ENCODE measurements at places on chromosomes 6 and 20.

DNA sequence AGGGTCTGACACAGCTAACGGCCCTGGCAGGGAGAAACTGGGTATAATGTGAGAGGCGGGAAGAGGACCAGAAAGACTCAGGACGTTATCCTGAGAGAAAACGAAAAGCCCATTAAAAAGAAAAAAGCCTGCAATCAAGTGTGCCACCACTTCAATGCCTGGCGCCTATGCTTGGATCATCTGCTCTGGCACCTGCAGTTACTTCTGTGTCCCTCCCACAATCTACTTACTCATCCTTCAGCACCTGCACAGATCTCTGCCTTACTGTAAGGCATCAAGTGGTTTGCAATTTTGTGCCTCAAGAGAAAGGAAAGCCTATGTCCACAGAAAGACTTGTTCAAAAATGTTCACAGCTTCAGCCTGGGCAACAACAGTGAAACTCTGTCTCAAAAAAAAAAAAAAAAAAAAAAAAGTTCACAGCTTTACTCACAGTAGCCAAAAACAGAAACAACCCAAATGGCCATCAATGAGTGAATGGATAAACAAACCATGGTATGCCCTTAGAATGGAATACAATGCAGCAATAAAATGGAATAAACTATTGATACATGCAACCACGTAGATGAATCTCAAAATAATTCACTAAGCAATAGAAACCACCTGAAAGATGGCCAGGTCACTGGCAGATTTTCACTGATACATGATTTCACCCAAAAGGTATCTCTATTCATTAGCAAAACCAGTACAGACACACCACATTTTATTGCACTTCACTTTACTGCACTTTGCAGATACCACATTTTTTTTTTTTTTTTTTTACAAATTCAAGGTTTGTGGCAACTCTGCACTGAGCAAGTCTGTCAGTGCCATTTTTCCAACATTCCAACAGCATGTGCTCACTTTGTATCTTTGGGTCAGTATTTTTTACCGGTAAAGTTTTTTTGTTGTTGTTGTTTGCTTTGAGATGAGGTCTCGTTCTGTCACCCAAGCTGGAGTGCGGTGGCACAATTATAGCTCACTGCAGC, 48.6 kb downstream of the ABHD12 start:
- DNase-seq = no peak

GRCh38 chr6:105739764-105740163, 336.9 kb upstream of the PREP start:
- DNase-seq = no peak

GRCh38 chr20:37945091-37945547, 42.2 kb downstream of the VSTM2L start:
- no peak for DNase-seq

DNA sequence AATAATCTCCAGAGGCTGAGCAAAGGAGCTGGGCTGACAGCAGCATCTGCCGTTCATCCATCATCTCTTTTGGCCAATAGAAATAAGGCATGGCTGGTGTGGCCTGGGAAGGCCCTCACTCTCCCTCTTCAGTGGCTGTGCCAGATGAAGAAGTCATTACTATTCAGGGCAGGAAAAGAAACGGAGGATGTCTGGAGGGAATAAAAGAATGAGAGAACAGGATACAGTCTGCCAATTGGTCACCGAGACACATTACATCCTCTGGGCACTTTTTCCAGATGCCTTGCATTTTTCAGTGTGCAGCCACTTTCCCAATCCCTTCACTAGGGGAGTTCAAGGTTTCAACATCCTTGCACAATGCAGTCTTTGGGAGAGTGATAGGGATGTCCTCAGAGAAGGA, 32.2 kb upstream of the VGLL2 start:
- no peak for DNase-seq

- no peak for DNase-seq
Measured at GRCh38 chr6:57432157-57432556, 114.7 kb downstream of the PRIM2 start.

DNA sequence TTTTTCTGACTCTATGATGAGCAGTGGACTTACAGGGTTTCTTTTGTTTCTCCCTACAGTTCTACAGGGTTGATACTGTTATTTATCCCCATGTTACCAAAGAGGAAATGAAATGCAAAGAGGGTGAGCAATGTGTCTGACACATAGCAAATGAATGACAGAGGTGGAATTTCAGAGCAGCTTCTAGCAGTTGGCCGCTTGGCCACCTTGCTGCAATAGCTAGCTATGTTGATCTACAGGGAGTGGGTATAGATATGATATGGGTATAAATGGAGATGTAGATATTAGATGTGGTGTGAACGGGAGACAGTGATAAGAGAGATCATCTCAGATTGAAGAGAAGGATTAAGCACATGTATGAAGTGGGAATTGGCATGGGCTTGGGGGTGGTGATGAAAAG, 10.9 kb upstream of the SLC22A3 start:
- DNase-seq = no peak

- DNase-seq = peak; percentile 9
Measured at GRCh38 chr20:64102647-64103354, 4.6 kb downstream of the NPBWR2 start.

DNA sequence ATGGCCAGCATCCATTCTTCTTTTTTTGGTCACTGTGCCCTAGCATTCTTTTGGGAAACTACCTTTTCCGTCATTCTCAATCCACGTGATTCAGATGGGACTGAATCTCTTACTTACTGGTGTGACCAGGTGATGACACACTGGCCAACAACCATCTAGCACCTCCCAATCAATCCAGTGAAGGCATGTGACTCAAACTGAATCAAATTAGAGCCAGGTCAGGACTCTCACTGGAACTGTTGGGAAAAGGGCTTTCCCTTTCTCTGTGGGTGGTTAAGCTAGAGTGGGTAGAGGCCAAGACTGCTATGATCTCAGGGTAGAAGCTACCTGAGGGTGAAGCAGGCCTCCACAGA, 36.2 kb upstream of the ZMYND8 start:
- no peak for DNase-seq

DNA sequence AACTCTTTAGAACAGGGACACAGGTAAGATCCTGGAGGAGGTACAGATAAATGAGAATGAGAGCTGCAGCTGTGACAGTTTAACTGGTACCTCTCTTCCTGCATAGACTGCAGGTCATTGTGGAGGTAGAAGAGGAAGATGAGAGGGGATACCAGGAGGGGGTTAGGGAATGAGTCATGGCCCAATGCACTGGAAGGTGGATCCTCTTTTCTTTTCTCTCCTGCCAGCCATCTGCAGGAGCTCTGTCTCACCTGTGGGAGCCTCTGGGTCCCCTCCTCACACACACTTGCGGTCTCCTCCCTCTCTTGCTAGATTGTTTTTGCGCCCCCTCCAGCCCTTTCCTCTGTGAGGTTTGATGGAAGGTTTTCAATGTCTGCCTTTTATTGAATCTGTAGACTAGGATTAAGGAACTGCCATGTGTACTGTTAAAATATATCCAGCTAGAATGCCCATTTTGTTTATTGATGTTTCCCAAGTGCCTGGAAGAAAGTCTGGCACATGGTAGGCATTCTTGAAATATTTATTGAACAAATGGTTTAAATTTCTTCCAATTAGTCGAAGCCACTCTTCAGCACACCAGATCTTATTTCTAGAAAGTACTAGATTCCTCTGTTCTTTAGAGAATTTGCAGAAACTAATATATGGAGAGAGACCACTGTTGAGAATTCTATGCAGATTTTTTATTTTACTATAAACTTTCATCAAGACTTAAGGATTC, 13.0 kb downstream of the C6orf163 start:
- no peak for DNase-seq

GRCh38 chr6:108254433-108255410, 6.1 kb downstream of the SNX3 start:
- no peak for DNase-seq

DNA sequence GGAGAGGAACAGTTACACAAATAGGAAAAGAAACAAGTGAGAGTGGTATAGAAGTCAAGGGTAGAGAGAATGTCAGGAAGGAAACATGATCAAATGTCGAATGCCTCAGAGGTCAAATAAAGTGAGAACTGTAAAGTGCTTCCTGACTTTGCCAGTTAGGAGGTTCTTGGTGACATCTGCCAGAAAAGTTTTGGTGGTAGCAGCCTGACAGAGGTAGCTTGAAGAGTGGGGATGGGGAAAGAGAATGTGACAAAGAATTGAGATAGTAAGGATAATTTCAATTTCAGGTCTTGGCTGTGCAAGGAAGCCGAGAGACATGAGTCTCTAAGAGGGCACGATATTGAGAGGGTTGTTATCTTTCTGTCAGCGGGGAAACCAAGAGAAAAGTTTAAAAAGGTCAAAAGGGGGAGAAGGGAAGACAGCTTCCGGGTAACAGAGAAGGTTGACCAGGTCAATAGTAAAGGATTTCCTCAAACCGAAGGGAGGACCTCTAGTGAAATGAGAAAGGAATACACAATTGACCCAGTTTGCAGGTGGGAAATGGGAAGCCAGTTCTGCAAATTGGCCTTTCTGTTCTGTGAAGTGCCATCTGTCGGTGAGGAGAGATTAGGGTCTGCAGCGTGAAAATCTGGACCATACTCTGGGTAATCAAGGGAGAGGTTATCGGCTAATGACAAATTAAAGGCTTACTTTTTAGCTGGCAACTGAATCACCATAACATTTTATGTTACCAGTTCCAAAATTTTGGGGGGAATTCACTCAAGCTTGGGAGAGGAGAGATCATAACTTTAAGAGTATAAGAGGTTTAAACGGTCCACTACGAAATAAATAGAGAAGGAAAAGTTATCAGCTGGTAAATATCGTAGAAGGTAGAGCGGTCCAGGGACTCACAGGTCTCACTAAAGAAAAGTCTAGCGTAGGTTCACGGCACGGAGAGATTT, 973 bp upstream of the BRD2 start:
- DNase-seq = peak; percentile 44

DNA sequence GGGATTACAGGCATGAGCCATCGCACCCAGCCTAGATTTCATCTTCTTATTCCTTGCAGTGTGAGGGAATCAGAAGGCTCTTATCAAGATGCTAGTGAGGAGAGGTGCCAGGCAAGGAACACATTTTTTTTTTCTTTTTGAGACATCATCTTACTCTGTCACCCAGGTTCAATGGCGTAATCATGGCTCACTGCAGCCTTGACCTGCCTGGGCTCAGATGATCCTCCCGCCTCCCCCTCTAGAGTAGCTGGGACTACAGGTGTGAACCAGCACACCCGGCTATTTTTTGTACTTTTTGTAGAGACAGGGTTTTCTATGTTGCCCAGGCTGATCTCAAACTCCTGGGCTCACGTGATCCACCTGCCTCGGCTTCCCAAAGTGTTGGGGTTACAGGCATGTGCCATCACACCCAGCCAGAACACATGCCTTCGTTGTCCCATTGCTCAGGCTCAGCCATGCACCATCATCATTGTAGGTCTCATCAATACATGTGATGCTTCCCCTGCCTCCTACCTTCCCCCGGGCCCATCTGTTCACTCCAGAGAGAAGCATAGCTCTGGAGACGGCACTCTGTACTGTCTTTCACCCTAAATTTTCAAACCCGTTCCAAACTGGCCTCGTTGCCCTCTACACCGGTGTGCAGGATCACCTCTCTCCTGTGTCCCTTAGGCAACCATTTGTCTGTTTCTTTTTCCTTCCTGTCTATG, 10.1 kb downstream of the FLOT1 start:
- DNase-seq = no peak

DNA sequence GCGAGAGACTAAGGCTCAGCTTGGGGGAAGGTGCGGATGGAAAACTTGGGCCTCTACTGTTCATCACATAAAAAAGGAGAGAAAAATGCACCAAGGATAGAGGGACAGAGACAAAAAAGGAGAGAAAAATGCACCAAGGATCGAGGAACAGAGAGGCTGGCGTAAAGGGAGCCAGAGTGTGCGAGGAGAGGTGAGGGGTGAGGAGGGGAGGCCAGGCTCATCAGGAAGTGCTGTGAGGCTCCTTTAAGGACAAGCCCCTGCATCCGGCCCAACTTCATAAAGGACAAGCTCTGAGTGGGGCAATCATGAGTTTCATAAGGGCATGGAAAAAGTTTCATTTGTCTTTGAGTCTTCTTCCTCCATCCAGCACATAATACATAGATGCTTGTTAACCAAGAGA, 117.2 kb upstream of the NXT1 start:
- no peak for DNase-seq

- DNase-seq = no peak
Measured at GRCh38 chr6:34343806-34344205, 48.7 kb downstream of the NUDT3 start.

- no peak for DNase-seq
Measured at GRCh38 chr6:1654054-1654453, 44.3 kb downstream of the FOXC1 start.

GRCh38 chr20:7608250-7608649, 332.0 kb downstream of the HAO1 start:
- DNase-seq = no peak

DNA sequence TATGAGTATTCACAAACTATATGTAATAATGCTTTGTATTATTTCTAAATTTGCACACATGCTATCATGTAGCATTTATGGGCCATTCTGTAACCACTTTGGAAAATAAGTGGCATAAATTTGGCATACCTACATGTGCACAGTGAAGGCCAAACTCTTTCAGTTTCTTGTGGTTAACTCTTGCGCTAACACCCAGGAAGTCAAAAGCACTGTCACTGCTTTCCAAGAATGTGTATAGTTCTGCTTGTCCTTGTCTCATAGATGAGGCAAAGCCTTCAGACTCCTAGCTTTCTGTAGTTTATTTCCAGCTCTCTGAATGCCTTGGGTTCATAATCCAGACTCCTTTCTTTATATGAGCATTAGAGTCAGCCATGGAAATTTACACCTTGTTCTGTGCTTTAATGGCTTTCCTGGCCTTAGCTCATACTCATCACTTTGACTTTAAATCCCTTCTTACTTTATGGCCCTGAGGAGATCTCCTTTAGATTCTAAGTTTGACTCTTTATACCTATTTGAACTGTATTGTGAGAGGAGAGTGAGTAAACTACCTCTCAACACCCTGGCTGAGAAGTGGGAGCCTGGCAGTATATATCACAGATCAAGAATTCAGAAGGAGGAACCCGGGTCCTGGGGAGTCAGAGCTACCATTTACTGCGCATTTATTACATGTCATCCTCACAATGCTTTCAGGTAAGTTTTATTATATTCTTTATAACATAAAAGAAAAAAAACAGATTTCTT, 949 bp upstream of the SLC17A3 start:
- DNase-seq = no peak

DNA sequence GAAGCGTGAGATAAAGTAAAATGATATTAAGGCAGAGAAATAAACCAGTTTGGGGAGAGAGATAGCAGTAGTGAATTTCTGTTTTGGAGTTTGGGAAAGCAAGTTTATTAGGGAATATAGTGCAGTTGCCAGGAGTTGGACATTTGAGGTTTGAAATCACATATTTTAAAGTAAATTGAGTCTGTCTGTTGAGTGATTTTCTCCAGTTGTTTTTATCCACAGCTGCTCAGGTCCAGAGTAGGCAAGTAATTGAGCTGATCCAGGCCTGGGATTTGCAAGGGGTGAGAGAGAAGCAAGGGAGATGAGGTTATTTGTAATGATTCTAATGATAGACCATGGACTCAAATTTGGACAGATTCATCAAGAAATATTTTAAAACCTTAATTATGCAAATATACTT, 481.9 kb downstream of the UTRN start:
- DNase-seq = no peak

DNA sequence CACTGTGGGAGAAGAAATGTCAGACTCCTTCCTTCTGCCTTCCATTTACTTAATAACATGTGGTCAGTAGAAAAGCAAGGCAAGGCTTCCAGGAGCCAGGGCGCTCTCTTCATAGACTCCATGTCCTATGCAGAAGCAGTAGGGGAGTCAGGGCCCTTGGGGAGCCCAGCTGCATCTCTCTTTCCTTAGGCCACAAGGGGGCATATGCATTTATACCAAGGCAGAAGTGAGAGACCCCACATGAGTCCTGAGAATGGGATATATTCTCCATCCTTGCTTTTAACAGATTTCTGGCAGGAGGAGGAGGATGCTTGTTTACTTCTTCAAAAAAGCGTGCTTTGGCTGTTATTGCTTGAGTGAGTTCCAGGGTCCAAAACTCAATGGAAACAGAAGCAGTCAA, 198.5 kb downstream of the HIVEP2 start:
- DNase-seq = peak; percentile 23

Measured in activated CD4-positive, alpha-beta memory T cell treated with anti-CD3 and anti-CD28 coated beads for 36 hours (primary cell).